ENCODE measurements at places on chromosomes 3 and 15. TPM values are rescaled to one million over a fixed set of nuclear protein-coding genes. Genes with fewer than 3 reads are reported as not detected.

DNA sequence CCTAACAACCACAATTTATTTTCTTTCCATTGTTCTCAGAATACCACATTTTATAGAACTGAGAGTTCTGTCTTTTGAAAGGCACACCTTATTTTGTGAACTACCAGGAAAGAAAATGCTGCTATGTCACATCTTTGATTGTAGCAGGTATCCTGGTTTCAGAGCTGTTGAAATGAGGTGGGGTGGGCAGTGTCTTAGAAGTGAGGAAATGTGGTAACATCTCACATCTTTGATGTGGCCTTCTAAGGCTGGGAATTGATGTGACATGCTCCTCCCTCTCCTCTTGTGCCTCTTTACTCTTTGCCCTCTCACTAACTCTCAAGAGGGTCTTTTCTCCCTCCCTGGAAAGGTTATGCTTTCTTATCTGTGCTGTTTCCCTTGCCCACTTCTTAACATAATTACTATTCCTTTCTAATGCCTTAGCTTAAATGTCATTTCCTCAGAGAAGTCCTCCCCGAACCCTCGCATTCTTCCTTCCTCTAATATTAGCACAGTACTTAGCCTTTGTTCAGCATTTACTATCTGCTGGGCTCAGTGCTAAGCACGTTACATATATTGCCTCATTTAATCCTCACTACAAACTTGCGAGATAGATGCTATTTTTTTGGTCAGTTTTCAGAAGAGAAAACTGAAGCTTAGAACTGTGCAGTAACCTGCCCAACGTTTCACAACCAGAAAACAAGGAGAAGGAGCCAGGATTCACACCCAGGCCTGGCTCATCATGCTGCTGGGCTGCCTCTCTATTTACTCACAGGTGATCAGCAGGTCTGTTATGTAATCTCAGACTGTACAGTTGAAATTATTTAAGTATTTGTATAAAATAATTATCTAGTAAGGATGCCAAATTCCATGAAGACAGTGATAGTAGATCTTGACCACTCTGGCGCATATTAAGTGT is 24.0 kb upstream of the SPTSSB start:
- no peak for DNase-seq

DNA sequence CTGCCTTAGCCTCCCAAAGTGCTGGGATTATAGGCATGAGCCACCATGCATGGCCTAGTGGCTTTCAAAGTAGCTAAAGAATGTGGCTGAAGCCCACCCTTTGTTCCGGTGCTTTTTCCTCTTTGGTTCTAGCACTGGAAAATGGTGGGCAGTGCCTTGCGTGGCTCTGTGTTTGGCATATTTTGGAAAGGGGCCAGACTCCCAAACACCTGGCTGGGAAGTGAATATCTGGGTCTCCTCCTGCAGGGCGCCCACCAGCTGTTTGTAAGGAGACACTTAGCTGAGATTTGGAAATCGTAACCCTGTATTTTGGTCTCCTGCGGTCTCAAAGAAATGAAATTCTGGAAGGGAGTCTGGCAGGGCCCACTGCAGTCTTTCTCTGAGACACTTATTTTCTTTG is 336.4 kb downstream of the IL20RB start:
- DNase-seq, result no peak

GRCh38 chr3:134833453-134834163 is 38.5 kb downstream of the EPHB1 start:
- DNase-seq, result no peak

DNA sequence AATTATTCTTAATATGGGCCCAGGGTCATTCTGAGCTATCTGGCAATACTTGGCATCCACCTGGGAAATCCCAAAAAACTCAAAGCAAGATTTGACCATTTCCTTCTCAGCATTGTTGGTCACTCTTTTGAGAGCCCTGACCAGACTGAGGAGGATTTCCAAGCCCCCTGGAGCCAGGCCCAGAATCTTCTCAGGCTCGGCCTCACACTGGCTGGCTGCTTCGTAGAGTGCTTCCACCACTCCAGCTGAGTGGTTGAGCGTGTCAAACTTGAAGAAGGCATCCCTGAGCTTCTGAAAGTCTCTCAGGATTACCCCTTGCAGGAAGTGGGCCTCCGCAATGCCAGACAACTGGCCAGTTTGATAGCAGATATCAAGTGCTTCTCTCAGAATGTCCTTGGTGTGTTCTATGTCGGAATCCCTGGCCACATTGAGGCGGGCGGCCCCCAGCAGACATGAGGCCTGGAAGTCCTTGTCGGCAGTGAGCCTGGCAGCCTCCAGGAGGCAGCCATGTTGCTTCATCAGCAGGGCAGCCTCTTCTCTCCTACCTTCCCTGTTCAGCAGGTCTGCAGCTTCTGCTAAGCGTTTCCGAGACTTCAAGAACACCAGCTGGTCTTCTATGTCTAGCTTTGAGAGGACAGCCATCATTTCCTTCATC is 68.9 kb upstream of the DCLK3 start:
- DNase-seq, result no peak

DNA sequence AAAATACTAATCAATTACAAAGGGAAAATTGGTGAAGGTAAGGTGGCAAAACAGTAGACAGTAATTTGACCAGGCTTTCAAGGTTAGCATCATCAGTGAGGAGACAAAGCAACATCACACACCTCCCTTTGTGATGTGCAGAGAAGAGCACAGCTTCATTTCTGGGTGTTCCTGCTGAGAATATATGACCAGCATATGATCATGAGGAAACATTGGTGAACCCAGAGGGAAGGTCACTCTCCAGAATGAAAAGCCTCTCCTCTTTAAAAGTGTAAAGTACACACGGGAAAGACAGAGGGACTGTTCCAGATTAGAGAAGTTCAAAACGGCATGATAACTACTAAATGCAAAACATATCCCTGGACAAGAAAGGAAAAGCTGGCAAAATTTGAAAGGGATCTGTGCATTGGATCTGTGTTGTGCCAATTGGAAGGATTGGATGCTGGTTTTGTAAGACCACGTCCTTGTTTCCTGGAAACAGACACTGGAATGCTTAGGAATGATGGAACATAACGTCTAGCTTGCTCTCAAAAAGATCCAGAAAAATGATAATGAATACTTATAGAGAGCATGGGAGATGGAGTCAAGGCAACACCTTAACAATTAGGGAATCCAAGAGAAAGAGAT is 80.6 kb upstream of the MITF start:
- DNase-seq, result no peak

- DNase-seq, result no peak
Measured at GRCh38 chr3:129607391-129608068, 1.1 kb upstream of the PLXND1 start.

DNA sequence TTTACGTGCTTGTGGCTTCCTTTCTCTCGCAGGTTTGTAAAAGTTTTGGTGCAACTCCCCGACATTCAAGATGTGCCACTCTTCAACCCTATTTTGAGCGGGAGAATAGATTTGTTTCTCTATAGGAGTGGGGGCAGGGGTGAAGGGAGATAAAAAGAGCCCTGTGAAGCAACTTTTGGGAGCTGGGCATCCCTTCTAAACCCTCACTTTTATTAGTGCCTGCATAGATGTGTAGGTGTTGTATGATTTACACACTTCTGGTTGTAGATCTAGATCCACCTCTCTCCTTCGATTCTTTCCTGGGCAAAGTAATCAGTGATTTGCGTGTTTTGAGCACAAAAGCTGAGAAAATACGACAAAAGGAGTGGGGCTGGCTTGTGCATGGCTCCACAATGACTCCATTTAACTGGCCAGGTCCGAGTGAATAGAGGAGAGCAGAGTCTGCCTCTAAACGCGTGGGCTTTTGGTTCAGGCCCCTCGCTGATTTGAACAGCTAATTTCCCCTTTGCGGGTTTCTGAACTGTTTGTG is 17.7 kb downstream of the SOX2 start:
- DNase-seq, result no peak

The GPR62 gene
- not detected for total RNA-seq

The CTXN2 gene
- total RNA-seq, result 0.05 TPM

Measured in A172 (cell line).